ENCODE measurements at places on chromosomes 16 and 17.

GRCh38 chr16:88376835-88377726 lies 5.7 kb upstream of the ZNF469 start:
- no peak for DNase-seq

DNA sequence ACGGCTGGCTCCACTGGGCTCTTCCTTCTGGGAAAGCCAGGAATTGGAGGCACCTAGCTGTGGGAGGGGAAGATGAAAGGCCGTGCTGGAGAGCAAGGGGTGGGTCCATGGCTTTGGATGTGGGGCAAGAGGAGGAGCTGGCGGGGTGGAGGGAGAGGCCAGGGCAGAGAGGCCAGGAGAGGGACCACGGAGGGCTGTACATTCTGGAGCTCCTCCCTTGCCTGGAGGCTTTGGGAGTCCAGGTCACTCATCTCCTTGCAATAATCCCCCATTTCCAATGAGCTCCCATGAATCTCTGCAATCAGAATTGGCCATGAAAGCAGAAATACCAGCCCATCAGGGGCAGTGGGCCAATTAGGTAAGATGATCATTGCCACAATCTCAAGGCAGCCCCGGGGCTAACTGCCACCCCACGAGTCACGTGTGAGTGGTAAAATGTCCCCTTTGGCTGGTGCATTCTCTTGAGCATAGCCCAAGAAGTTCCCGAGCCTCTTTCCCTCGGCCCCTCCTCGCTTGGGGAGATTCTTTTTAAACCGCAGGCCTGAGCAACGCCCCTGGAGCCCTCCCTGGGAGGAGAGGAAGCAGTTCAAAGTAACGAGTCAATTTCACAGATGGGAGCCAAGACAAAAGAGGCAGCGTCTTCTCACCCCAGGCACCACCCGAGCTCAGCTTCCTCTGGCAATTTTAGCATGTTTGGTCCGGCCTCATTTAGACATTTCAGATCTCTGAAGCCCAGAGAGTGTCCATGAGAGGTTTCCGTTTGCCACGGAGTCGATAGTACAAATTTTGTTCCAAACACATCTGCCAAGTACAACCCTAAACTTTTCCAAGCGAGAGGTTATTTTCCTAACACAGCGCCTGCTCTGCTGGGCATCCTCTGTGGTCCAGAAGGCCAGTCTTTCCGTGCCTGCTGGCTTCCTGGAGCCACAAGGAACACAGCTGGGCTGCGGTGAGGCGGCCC lies 13.4 kb downstream of the RTN4RL1 start:
- no peak for DNase-seq

GRCh38 chr16:75309899-75310430 lies 58.5 kb upstream of the BCAR1 start:
- DNase-seq = no peak

- DNase-seq = peak; percentile 29
Observed at GRCh38 chr16:85003725-85004586, 7.4 kb downstream of the ZDHHC7 start.

GRCh38 chr17:30323895-30324319 lies 9.9 kb downstream of the TMIGD1 start:
- DNase-seq = peak; percentile 61

GRCh38 chr17:38540514-38541045 lies 65.2 kb downstream of the SRCIN1 start:
- no peak for DNase-seq

- DNase-seq = no peak
Observed at GRCh38 chr17:65557349-65558310, 3.8 kb downstream of the AXIN2 start.

DNA sequence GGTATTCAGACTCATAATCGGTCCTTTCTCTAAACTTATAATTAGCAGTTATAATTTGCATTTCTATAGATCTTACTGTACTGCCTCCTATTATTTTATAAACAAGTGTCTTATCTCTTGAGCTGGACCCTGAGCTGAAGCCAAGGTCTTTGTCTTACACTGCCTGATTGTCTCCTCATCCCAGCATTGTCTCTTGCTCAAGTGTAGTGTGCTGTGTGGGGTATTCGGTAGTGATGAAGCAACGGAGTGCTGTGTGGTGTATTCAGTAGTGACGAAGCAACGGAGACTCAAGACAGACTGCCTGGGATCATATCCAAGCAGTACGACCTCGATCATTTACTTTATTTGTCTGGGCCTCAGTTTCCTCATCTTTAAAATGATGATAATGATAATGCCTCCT lies 69.3 kb downstream of the COX10 start:
- no peak for DNase-seq

GRCh38 chr17:50146927-50147665 lies 3.4 kb downstream of the PPP1R9B start:
- no peak for DNase-seq

DNA sequence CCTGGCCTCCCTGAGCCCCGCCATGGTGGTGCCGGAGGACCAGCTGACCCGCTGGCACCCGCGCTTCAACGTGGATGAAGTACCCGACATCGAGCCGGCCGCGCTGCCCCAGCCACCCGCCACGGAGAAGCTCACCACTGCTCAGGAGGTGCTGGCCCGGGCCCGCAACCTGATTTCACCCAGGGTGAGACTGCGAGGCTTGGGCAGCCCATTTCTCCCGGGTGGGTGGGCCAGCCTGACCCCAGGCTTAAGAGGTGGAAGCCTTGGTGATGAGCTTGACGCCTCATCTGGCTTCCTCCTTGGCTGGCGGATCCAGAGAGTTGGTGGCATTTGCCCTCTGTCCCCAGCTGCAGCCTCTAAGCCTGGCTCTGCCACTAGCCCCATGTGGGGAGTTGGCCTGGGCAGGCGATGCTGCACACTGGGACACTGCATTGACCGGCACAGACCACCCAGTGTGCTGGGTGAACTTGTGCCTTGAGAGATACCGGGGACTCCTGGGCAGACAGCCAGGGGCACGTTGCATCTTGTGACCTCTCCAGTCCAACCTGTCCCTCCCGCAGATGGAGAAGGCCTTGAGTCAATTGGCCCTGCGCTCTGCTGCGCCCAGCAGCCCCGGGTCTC lies 3.0 kb downstream of the CDT1 start:
- DNase-seq = no peak

DNA sequence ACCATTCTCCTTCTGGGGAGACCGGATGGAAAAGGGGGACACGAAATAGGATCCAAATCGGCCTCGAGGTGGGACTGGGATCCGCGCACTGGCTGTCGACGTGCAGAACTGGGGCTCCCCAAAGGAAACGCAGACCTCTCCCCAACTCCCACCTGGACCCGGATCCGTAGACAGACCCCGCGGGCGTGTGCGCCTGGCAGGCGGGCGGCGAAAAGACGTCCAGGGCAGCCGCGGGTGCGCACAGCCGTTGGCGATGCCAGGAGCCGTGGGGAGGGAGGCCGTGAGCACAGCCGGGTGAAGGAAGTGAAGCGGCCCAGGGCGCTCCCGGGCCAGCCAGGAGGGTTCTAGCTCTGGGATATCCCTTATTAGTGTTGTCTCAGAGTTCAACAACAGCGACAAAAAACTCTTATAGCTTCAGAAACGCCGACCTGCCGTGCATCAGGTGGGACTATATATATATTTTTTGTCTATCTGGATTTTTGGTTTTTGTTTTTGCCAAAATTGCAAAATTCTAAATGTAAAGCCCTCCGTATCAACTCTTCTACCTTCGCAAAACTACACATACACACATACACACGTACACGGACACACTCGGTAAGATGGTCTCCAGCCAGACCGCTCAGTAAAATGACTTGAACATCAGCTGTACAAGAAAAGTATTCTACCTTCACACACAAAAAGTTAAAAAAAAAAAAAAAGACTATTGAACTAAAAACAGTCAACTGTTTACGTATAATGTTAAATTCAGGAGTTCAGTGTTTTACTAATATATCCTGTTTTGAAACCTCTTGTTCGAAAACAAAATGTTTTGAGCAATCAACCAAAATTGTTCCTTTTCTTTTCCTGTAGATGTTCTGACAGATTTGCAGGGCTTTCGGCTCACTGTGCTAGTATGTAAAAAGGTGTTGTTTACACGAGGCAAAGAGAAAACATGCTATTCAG lies 5.2 kb upstream of the AATF start:
- no peak for DNase-seq

DNA sequence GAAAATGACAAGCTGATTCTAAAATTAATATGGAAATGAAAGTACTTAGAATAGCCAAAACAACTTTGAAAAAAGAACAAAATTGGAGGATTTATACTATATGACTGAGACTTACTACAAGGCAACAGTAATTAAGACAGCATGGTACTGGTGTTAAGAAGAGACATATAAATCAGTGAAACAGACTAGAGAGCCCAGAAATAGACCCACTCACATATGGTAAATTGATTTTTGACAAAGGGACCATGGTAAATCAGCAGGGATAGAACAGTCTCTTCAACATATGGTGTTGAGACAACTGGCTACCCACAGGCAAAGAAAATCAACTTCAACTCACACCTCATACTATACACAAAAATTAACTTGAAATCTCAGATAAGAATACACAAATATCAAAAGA lies 12.9 kb downstream of the CMC2 start:
- DNase-seq = no peak

GRCh38 chr16:58024486-58025350 lies 836 bp upstream of the MMP15 start:
- no peak for DNase-seq

DNA sequence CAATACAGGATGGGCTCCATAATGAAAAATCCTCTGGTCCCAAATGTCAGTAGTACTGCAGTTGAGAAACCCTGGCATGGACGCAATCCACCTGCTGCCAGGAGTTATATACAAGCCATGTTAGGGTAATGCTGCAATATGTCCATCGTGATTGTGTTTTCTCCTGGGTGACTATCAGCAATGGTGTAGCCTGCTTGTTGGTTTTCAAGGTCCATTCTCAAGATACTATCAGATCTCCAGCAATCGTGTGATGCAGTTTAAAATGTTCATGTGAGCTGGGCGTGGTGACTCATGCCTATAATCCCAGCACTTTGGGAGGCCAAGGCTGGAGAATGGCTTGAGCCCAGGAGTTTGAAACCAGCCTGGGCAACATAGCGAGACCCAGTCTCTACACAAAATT lies 24.0 kb downstream of the ABCC1 start:
- DNase-seq = no peak

DNA sequence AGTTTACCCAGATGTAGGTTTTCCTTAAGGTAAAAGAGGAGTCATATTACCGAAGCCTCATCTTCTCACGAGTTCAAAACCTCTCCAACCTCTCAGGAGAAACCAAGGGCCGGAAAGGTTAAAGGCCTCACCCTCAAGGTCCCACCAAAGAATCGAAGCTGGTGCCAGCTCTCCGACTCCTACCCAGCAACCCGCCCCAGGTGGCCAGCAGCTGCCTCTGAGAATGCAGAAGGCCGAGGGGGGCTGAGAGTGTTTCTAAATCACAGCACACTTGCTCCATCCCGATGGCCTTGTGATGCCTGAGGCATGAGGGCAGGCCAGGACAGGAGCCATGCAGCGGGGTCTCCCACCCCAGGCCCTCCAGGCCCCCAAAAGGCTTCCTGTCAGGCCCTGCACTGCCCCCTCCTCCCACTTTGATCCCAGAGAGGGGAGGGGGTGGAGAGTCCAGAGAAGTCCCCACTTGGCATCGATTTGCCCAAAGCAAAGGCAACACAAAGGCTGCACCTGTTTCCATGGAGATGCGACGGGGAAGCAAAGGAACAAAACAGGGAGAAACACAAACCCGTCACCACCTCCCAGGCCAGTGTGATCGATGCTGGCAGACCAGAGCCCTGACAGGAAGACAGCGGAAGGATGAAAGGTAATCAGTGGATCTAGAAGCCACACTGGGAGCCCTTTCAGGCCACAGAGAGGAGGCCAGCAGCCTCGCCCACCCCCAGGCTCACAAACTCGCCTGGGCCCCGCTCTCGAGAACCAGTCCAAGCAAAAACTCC lies 39.0 kb downstream of the CUEDC1 start:
- DNase-seq = no peak

- peak; percentile 36 for DNase-seq
Observed at GRCh38 chr16:11326084-11326736, 19.0 kb upstream of the RMI2 start.

- DNase-seq = no peak
Observed at GRCh38 chr16:82452004-82452756, 174.6 kb upstream of the CDH13 start.

GRCh38 chr16:27321013-27321915 lies 7.5 kb downstream of the IL4R start:
- DNase-seq = peak; percentile 81

DNA sequence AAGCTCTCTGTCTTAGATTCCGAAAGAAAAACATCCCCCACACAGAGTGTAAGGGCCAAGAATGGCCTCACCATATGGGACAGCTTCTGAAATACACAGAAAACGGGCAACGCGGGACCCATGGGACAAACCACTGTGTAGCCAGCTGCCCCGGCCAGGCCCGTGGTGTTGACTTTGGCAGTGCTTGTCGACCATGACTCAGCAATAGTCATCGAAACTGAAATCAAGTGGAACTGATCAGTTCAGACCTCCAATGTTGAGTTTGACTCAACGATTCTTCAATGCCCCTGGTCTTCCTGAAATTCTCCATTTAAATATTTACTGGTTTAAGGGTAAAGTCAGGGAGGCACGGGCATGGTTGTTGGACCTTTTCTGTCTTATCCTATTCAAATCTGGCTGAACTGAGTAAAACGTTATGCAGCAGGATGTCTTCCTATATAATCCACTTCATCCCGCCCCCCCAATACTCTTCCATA lies 27.5 kb downstream of the ZFHX3 start:
- no peak for DNase-seq

DNA sequence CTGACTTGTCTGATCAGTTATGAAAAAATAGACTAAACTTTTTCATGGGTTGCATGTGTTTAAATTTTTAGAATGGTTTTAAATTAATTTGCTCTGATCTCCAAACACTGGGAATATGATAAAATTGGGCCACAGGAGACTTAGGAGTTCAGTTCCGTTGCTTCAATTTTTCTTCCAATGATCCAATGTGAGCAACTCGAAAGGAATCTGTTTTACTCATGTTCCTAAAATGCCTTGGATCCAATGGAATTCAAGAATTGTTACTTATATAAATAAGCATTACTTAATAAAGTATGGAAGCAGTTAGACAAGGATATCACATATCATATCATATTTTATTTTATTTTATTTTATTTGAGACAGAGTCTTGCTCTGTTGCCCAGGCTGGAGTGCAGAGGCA lies 56.0 kb upstream of the NACA2 start:
- no peak for DNase-seq

GRCh38 chr17:28544402-28545140 lies 7.9 kb downstream of the UNC119 start:
- no peak for DNase-seq

DNA sequence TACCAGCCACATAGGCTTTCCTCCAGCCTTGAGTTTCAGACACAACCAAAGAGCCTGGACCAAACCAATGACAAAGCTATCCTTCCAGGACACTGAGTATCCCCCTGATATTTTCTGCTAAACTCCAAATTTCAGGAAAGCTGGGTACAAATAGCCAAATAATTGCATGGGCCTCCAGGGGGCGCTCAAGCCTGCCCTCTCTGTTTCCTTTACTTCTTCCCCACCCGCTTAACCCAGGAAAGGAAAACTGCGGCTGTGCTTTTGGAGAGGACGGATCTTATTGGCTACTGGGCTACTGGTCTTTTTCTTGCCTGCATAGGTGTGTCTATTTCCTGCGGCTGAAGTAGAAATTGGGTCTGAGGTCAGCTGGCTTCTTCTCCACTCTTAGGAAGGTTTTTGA lies 30.1 kb downstream of the GNGT2 start:
- DNase-seq = peak; percentile 78

GRCh38 chr17:59505610-59506276 lies 59.7 kb upstream of the DHX40 start:
- no peak for DNase-seq
